Spinal cord (tissue), 10 donors: ENCODE measurements at places on chromosomes 12 and 14.

DNA sequence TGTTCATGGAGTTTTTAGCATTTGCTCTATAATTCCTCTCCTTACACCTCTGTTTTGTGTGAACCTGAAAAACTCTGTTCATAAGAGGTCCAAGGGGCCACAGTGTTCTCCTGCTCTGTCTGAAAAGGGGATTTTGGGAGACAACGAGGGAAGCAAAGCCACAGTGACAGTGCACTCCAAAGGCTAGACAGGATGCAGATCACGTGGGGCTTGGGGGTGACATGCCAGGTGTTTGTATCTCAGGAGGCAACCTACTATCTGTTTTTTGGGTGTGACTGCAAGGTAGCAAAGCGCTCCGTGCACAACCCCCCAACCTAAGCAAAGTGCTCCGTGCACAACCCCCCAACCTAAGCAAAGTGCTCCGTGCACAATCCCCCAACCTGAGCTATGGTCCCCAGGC is 5.1 kb upstream of the CHD4 start:
- no peak for DNase-seq

- no peak for DNase-seq
Measured at GRCh38 chr14:27049701-27050100, 451.9 kb upstream of the NOVA1 start.

- DNase-seq: no peak
Measured at GRCh38 chr14:97100306-97100705, 303.1 kb downstream of the VRK1 start.

DNA sequence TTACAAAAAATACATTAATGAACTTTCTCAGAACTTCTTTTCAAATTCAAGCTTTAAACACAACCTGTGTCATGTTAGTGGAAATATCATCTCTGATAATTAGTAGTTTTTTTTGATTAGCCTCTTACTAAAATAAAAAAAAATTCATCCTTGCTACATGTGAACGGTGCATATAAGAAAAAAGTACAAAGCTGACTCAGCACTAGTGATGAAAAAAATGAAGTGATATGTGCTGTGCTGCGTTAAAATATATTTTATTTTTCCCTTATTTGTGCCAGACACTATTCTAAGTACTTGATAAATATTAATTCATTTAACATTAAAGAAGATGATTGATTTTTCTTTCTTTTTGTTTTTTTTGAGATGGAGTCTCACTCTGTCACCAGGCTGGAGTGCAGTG is 7.5 kb downstream of the IKBIP start:
- DNase-seq: no peak

DNA sequence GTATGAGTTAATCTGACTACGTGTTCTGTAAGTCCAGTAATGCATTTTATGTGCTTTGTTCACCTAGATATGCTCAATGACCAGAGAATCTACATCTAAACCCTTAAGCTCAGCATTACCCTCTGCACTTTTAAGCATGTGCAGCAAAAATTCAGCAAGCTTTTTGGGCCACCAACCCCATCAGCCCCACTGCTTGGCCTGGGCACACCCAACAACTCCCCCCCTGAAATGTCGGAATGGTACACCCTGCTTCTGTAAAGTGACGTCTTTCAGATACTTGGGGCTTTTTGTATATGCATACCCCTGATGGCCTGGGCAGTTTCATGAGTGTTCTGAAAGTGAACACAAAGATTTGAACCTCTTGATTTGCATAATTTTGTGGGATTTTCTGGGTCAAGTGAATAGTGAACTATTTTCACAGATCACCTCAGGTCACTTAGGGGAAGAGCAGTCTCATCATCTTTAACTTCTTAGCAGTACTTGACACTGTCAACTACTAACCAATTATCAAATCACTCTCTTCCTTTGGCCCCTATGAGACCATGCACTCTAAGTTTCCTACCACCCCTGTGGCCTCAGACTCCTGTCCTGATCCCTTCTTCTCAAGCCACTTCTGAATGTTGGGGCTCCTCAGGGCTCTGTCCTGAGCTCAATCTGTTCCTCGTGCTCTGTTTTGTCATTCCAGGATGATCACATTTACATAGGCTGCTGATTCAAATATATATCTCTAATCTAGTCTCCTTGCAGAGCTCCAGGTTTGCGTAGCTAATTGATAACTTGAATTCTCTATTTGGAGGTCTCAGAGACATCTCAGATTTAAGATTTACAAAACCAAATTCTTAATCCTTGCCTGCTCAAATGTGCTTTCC is 36.3 kb upstream of the PPM1A start:
- DNase-seq: no peak

DNA sequence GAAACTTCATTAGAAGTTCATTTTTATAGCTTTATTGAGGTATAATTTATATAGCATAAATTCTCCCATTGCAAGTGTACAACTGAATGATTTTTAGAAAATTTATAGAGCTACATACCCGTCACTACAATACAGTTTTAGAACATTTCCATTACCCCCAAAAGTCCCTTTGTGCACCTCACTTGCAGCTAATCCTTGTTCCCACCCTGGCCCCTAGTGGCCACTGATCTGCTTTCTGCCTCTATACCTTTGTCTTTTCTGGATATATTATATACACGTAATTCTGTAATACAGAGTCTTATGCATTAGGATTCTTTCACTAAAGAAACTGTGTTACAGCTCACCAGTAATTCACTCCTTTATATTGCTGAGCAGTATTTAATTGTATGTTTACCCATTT is 145.1 kb upstream of the DIO2 start:
- no peak for DNase-seq

GRCh38 chr12:109512608-109513007 is 35.2 kb downstream of the UBE3B start:
- no peak for DNase-seq

GRCh38 chr14:71415404-71415690 is 508.1 kb downstream of the PCNX1 start:
- no peak for DNase-seq

DNA sequence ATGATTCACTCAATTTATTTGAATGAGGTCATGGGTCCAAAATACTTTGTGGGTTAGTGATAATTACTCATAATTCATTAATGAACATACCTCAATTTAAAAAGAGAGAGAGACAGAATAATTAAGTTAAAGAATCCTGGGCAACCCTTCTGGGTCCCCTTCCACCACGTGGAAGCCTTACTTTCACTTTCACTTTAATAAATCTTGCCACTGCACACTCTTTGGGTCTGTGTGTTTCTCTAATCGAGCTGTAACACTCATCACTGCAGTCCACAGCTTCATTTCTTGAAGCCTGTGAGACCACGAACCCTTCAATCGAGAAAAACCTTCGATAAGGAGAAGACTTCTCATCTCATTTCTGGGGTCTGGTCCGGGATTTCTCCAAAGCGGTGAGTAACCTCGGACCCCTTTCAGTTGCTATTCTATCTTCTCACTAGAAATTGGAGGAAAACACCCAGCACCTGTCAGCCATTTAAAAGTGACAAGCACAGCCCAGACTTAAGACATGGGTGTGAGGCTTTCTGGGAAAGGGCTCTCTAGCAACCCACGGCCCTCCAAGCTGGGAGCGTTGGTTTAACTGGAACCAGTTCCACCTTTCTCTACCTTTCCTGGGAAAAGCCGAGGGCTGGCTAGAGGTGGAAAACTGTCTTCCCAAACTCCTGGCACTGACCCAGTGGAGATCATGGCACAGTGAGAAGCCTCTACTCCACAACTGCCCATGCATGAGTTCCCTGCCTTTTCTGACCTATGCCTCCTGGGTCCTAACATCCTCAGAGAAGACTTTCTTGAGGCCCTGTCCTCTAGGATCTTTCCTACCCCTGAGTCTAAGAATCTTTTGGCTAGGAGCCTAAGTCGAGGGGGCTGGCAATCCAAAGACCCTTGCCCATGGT is 148.8 kb upstream of the ATF7IP start:
- no peak for DNase-seq

- DNase-seq: no peak
Measured at GRCh38 chr12:13250416-13250815, 53.9 kb downstream of the EMP1 start.

DNA sequence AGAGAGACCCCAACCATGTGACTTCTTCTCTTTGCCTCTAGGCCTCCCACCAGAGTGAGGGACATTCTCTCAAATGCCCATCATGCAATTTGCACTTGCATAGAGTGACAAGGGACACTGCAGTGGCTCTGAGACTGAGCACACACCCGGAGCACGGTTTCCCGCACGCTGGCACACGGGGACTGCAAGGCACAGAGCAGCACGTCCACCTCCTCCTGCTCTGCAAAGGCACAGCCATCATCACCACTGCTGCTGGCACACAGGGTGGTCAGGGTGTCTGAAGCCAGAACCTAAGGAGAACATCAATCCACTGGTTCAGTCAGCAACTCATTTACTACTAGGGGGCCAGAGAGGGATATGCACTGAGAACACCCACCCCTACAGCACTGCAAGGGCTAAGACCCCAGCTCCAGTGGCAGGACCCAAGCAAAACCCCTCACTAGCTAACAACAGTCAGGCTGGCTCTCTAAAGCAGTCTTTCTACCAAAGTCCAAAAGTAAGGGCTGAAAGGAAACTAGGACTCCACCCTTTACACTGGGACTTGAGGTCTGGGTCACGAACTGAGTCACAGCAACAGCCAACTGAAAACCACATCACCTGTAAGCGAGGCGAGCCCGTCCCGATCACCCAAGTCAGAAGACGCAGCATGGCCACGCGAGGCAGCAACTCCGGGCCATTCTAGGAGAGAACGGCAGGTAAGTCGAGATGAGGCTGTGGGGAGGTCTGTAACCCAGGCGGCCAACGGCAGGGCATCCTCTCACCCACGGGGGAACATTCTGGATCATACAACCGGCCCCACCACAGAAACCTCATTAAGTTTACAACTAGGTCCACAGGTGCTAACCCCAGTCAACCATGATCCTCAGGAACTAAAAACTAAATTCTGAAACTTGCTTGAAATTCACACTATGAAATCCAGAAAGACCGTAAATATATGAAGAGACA is 37.9 kb downstream of the GCN1 start:
- DNase-seq: no peak

DNA sequence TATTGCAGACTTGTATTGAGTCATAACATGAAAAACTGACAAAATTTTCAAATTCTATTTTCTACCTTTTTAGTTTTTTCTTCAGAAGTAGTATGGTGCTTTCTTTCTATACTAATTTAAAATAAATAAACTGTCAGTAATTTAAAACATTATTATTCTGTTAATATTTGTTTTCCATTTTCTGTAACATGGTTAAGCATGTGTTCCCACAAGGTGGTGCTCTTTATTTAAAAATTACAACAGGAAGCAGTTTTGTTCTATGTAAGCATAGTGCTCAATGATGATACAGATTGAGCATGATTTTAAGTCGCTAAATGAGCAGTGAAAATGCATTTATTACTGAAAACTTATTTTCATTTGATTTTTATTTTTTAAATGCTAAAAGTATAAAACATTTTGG is 114.6 kb downstream of the PPFIA2 start:
- peak; percentile 18 for DNase-seq
